ENCODE measurements at places on chromosomes 2 and 18. TPM values are rescaled to one million over a fixed set of nuclear protein-coding genes. Genes with fewer than 3 reads are reported as not detected.

The CFAP65 gene
- total RNA-seq = 0.27 TPM

The CTNNA2 gene
- 4.3 TPM for total RNA-seq

The CELF4 gene
- not detected for total RNA-seq

The ROCK2 gene
- 39.4 TPM for total RNA-seq

The EPAS1 gene
- 42.8 TPM for total RNA-seq

The SRD5A2 gene
- not detected for total RNA-seq

- peaks cover 10% of the 10 kb centered on the region for H3K4me1 ChIP-seq
- no peaks in the 10 kb centered on the region for H3K36me3 ChIP-seq
- no peak overlapping the region for H3K27ac ChIP-seq
- H3K4me3 ChIP-seq = no peak overlapping the region
- DNase-seq = peak; percentile 22
These were observed 55.4 kb downstream of the COL5A2 start for GRCh38 chr2:189124175-189124574.

DNA sequence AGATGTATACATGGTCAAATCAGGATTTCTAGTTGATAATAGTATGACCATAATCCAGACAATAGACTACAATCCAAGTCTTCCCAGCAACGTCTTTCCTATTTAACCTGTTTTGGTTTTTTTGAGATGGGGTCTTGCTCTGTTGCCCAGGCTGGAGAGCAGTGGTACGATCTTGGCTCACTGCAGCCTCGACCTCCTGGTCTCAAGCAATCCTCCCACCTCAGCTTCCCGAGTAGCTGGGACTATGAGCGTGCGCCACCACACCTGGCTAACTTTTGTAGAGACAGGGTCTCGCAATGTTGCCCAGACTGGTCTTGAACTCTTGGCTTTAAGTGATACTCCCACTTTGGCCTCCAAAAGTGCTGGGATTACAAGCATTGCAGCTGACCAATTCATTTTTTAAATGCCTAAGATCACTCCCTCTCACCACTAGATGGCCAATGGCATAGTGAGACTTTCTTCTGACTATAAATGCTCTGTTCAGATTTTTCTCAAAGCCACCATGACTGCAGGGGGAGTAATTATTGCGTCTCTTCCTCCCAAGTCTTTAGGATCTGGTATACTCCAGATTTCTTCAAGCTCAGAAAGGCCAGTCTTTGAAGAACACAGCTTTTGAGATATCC is 47.6 kb downstream of the HNRNPLL start:
- H3K27ac ChIP-seq = no peak overlapping the region
- peaks cover 8% of the 10 kb centered on the region for H3K36me3 ChIP-seq
- H3K4me3 ChIP-seq = no peak overlapping the region
- no peaks in the 10 kb centered on the region for H3K4me1 ChIP-seq

- no peaks in the 10 kb centered on the region for H3K4me1 ChIP-seq
- DNase-seq = peak; percentile 42
- H3K27me3 ChIP-seq = no peaks in the 10 kb centered on the region
- H3K4me3 ChIP-seq = no peak overlapping the region
- no peaks in the 10 kb centered on the region for H3K36me3 ChIP-seq
These were observed 16.7 kb upstream of the RAPH1 start for GRCh38 chr2:203551778-203552177.

- H3K4me3 ChIP-seq = no peak overlapping the region
- no peaks in the 10 kb centered on the region for H3K36me3 ChIP-seq
- H3K4me1 ChIP-seq = peaks cover 3% of the 10 kb centered on the region
- DNase-seq = no peak
- no peaks in the 10 kb centered on the region for H3K27me3 ChIP-seq
- no peak overlapping the region for H3K27ac ChIP-seq
These were observed 5.2 kb upstream of the ARHGAP28 start for GRCh38 chr18:6724331-6724730.

GRCh38 chr2:195711478-195711877 is 54.5 kb downstream of the SLC39A10 start:
- H3K36me3 ChIP-seq = peaks cover 1% of the 10 kb centered on the region
- DNase-seq = no peak
- H3K27ac ChIP-seq = no peak overlapping the region
- H3K4me3 ChIP-seq = no peak overlapping the region
- peaks cover 1% of the 10 kb centered on the region for H3K4me1 ChIP-seq

DNA sequence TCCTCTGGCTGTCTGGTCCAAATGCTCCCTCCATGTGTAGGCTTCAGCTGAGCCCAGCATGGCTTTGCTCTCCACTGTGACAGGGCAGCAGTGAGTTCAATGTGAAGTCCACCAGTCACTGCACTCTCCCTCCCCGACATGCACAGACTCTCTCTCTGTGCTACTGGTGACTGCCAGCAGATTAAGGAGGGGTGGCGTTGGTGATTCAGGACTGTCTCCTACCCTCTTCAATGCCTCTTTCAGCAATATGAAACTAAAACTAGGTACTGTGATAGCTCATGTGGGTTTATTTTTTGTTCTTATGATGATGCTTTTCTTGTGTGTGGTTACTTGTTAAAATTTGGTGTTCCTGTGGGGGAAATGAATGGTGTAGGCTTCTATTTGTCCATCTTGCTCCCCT is 201.0 kb upstream of the RBMS1 start:
- H3K36me3 ChIP-seq = no peaks in the 10 kb centered on the region
- no peak overlapping the region for H3K4me3 ChIP-seq
- no peaks in the 10 kb centered on the region for H3K27me3 ChIP-seq
- no peaks in the 10 kb centered on the region for H3K4me1 ChIP-seq

GRCh38 chr2:101474731-101475384 is at the start of gene RFX8:
RFX8 (minus strand) TSS chr2:101475112; CDS start chr2:101466848, 8,264 bp downstream.
- no peaks in the 10 kb centered on the region for H3K36me3 ChIP-seq
- H3K4me1 ChIP-seq = peaks cover 19% of the 10 kb centered on the region
- peak within 1 kb of the TSS; percentile 69 for H3K27ac ChIP-seq
- peak within 1 kb of the TSS; percentile 67 for H3K4me3 ChIP-seq

All from astrocyte (in vitro differentiated cells and primary cell).